ENCODE measurements at places on chromosomes 3 and 15.
A peak's percentile ranks its signal among the peaks of the same experiment; 100 is the strongest.

DNA sequence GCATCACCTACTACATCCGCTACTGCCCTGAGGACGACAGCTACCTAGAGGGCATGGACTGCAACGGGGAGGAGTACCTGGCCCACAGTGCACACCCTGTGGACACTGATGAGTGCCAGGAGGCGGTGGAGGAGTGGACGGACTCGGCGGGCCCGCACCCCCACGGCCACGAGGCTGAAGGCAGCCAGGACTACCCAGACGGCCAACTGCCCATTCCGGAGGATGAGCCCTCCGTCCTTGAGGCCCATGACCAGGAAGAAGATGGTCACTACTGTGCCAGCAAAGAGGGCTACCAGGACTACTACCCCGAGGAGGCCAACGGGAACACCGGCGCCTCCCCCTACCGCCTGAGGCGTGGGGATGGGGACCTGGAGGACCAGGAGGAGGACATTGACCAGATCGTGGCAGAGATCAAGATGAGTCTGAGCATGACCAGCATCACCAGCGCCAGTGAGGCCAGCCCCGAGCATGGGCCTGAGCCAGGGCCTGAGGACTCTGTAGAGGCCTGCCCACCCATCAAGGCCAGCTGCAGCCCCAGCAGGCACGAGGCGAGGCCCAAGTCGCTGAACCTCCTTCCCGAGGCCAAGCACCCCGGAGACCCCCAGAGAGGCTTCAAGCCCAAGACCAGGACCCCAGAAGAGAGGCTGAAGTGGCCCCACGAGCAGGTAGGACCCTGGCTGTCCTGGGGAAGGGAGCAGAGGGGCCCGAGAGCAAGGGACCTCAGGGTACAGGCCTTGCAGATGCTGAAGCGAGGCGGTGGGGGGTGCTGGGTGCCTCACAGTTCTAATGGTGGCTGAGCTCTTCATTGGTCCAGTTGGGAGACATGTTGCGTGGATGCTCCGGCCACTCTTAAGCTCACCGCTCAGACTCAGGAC, 168.6 kb downstream of the APBA2 start:
- DNase-seq = no peak

DNA sequence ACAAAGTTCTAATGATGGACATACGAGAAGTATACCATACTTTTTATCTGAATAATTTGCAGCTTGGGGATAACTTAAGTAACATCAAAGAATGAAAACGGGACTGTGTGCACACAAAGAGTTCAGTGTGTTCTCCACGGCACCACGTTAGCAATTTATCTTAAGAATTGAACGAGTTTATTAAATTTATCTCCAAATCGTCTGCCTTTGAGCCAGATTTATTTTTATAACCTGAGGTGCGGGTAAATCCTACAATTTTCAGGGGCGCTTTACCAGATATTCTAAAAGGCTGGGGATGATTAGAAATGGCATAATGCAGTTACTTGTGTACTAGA, 3.5 kb downstream of the CHD2 start:
- no peak for DNase-seq

- peak; percentile 45 for DNase-seq
Observed at GRCh38 chr3:143720381-143720780, 127.9 kb downstream of the SLC9A9 start.

DNA sequence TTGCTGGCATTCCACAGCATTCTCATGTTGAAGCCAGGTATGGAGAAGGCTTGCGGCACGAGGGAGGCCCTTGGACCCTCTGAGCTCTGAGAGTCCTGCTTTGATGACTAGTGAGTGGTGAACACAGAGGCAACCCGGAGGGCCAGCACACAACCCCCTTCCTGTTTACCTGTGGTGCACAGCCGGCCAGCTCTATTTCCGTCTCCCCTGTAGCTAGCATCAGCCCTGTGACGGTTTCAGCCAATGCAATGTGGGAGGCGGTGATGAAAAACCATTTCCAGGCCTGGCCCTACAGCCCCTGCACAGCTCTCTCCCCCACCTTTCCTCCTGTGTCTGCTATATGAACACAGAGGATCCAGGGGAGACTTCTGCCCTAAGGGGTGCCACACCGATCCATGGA, 76.8 kb upstream of the KLHL25 start:
- no peak for DNase-seq

- no peak for DNase-seq
Observed at GRCh38 chr3:55286693-55287092, 200.4 kb downstream of the WNT5A start.

DNA sequence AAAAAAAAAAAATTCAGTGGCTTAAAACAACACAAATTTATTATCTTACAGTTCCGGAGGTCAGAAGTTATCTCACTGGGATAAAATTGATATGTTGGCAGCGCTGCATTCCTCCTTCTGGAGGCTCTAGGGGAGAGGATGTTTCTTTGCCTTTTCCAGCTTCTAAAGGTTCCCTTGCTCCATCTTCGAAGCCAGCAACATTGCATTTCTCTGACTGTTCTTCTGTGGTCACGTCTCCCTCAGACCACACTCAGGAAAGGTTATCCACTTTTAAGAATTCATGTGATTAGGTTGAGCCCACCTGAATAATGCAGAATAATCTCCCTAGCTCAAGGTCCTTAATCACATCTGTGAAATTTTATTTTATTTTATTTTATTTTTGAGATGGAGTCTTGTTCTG, 23.4 kb upstream of the ACAP2 start:
- DNase-seq = no peak

DNA sequence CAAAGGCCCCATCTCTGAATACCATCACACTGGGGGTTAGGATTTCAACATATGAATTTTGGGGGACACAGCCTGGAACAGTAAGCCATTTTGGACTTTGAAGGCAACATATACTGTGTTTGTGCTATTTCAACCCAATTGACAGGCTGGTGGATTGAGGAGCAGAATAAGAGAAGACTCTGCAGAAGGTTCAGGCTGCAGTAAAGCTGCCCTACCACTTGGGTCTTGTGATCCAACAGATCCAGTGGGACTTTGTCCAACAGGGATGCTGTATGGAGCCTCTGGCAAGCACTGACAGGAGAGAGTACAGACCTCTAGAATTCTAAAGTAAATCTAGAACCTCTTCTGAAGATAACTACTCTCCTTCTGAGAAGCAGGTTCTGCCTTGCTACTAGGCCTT, 1.1 kb upstream of the BCL2L10 start:
- DNase-seq = no peak

DNA sequence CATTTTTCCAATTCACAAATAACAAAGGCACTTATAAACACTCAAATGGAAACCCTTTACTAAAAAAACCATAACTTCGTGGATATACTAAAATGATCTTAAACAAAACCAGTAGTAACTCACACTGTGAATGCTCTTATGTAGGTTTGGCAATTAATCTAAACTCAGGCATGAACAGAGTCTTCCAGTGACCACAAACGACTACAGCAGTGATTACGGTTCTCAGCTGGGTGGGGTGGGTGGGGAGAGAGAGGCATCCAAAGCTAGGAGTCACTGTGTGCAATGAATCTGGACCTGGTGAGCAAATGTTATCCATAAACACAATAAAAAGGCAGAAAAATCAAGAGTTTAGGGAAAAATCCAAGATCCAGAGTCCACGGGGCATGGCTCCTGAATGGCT, 21.3 kb downstream of the SLC12A8 start:
- DNase-seq = no peak

Measured in NCI-H187 (cell line).